ENCODE measurements at places on chromosomes 2 and 18.

- DNase-seq = no peak
These were observed 63.1 kb downstream of the RHOB start for GRCh38 chr2:20509770-20510490.

DNA sequence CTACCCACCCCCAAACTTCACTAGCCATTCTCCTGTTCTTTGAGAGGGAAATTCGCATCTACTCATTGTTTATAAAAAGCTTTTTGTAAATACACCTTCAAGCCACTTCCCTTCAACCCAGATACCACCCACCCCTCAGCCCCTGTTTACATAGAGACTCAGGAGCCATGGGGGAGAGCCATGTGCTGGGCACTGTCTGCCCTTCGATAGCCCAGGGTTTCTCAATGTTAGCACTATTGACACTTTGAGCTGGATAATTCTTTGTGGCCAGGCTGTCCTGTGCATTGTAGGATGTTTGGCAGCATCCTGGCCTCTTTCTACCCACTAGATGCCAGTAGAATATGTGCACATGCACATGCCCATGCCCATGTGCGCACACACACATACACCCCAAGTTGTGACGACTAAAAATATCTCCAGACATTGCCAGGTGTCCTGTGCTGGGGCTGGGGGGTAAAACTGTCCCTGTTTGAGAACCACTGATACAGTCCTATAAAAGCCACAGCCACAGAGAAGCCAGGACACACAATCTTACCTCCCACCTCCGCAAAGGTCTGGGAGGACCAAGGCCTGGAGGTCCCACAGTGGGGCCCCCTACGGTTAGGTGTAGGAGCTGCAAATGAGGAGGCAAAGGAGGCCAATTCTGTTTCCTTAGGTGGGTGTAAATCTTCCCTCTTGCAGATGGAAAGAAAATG lies 44.5 kb upstream of the ASPRV1 start:
- no peak for DNase-seq

DNA sequence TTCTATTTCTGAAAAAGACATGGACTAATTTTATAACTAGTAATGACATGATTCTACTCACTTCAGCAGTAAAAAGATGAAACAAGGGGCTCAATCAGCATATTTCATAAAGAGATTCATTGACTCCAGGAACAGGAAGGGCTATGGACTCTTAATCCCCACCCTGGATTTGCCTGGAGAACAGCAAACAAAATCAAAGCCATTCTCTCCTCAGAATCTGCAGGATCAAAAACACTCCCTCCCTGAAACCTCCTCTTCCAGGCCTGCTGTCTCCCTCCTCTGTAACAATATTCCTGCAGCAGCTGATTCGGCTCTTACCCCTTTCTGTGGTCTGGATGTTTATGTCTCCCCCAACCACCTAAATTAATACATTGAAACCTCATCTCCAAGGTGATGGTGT lies 57.0 kb downstream of the ZC3H8 start:
- no peak for DNase-seq

GRCh38 chr2:174595891-174596397 lies 1.7 kb downstream of the WIPF1 start:
- peak; percentile 26 for DNase-seq

DNA sequence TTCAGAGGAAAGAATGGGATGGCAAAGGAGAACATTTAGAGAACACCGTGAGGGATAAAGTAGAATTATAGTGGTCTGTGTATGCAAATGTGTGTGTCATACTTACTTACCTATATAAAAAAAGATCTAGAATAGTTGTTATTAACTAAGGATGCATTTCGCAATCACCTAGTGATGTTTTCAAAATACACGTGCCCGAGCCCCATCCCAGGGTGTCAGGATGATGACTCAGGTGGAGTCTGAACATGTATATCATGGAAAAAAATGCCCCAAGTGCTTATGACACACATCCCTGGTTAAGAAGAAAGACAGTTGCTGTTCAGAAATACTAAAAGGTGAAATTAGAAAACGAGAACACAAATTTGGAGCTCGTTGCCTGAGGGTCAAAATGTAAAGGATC lies 109.0 kb downstream of the CERS6 start:
- DNase-seq = no peak

DNA sequence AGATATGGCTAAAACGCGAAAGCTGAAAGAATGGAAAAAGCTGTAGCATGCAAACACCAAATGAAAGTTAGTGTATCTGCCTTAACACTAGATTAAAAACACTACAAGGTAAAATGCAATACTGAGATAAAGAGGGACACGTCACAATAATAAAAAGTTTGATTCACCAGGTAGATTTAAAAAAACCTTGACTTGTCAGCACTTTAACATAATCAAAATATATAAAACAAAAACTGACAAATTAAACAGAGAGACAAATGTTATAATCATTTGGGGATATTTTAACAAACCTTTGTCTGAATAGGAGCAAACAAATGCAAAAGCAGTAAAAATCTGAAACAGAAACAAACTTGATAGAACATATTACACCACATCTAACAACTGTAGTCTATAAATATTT lies 18.3 kb downstream of the TLK1 start:
- no peak for DNase-seq

DNA sequence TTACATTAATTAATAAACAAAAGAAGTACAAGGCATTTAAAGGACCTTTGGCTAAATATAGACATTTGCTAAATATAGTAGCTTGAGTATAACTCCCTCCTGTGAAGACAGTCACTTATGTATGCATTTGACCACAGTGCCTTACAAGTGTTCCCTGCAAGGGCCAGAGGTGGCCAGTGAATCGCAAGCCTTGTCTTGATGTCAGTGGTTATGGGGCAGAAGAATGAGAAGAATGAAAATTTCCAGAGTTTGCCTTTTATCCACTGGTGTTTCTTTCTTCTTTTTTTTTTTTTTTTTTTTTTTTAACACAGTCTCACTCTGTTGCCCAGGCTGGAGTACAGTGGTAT lies 1.8 kb downstream of the LRRFIP1 start:
- DNase-seq = no peak

DNA sequence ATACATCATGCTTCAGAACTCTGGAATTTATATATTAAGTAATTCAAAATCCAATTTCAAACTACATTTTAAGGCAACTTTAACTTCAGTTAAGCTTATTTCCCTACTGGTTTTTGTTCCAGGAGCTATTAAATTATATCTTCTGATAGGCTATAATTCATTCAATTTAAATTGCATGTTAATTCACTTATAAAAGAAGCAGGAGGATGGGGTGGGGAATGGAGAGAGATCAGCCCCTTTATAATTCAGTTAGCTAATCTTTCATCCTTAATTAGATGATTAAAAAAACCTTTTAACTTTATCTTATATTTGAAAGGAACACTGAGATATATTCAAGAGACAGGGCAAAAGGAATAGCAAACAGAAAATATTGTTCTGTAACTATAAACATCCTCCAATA lies 86.8 kb downstream of the AKAIN1 start:
- no peak for DNase-seq

DNA sequence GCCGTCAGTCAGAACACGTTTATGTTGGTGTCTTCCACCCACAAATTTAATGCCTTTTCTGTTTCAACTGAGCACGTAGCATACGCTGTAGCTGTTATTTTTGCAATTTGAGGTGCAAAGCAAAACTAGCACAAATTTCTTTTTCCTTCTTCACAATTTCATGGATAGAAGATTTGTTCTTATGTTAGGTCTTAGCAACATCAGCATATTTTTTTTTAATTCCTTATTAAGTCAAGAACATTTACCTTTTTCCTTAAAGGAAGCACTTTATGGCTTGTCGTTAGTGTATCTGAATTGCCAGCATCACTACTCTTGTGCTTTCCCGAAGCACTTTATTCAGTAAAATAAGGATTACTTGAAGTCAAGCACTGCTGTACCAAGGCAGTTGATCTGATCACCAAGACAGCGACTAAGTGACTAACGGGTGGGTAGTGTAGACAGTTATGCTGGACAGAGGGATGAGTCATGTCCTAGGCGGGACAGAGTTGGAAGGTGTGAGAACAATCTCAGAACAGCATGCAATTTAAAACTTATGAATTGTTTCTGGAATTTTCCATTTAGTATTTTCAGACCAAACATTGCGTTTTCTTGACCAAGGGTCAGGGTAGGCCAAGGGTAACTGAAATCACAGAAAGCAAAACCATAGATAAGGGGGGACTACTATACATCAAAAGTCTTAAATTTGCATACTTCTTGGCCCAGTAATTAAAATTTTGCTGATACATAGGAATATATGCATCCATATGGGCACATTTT lies 13.3 kb downstream of the BABAM2 start:
- no peak for DNase-seq

- no peak for DNase-seq
These were observed 20.3 kb upstream of the KCNK3 start for GRCh38 chr2:26672112-26672817.

DNA sequence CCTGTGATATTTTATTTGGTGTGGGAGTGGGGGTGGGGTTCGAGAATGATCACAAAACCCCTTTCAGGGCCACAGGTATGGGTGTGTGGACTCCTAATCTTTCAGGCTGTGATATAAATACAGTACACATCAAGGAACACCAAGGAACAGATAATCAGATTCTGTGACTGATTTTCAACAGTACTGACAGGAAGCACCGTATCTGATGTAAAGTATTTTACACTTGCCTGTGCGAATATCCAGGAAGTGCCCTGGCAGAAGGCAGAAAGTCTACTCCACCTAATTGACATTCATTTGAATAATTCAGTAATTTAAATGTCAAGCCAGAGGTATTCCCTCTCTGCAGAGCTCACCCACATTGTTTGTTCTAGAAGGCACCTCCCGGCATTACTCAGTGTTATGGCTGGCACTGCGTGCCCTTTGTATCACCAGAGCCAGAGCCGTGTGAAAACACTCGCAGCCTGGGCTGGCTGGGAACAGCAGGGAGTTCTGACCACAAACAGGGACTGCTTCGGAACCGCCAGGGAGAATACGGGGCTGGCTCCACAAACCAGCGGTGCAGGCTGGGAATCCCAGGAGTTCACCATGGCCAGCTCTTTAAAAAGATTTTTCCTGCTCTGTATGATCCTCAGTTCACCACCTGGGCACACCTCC lies 91.8 kb downstream of the ACVR1 start:
- no peak for DNase-seq

DNA sequence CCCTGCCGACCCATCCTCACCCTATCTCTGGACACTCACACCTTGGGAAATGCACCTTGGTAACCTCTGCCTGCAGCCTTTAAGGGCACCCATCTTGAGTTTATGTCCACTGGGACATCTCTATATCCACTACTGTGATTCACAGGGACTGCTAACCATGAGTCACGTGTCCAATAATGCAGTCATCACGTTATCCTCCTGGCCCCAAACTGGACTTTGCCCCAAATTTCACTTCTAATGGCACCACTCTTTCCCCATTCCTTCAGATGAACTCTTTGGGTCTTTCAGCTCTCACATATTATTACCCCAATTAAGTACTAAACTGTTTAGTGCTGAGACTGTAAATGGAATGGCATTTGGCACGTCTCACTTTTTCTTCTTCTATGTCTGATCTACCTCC lies 71.2 kb upstream of the TMEM200C start:
- DNase-seq = no peak

DNA sequence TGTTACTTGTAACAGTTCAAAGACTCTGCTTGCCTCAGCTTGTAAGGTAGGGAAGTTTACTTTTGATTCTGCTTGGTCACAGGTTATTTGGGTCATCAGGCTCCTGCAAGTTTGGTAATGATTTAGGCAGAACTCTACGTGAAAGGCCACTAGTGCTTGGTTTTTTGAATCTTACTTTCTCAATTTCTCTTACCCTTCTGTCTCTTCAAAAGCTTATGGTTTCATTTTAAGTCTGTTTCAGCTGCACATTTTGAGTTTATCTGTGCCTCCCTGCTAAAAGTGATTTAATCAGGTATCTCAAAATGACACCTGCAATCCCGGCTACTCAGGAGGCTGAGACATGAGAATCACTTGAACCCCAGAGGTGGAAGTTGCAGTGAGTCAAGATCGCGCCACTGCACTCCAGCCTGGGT lies 26.3 kb upstream of the MOCOS start:
- no peak for DNase-seq

- no peak for DNase-seq
These were observed 29.4 kb downstream of the PSD4 start for GRCh38 chr2:113203217-113203530.

- no peak for DNase-seq
These were observed 1.2 kb downstream of the ANKRD53 start for GRCh38 chr2:70979626-70980025.

DNA sequence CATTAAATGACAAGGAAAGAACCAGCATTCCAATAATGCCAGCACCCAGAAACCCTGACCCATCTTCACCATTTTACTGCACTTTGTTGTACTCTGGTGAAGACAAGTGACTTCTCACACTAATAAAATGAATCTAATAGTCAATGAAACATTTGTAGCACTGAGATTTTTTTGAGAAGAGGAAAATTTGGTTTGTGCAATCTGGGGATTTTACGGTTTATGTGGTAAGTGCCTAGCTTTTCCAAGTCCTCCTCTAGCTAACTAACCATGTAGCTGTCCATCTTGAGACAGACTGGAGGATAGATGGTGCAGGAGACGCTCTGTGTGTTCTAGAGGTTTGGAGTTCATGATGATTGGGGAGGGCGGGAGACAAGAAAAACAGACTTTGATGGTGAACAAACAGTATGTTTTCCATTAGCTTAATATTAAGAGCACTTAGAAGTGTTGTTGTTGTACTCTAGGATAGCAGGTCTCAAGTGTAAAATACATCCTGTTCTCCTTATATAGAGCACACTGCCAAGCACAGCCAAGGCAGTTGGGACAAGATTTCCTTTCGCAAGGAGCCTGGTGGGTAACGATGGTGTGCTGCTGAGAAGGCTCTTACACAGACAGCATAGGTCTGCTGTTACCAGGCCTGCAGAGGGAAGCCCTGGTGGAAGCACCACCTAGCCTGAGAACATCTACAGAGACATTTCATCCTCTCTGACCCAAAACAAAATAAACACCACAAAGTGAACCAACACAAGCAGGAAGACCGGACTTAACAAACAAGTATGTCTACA lies 83.7 kb downstream of the BCL11A start:
- DNase-seq = no peak

DNA sequence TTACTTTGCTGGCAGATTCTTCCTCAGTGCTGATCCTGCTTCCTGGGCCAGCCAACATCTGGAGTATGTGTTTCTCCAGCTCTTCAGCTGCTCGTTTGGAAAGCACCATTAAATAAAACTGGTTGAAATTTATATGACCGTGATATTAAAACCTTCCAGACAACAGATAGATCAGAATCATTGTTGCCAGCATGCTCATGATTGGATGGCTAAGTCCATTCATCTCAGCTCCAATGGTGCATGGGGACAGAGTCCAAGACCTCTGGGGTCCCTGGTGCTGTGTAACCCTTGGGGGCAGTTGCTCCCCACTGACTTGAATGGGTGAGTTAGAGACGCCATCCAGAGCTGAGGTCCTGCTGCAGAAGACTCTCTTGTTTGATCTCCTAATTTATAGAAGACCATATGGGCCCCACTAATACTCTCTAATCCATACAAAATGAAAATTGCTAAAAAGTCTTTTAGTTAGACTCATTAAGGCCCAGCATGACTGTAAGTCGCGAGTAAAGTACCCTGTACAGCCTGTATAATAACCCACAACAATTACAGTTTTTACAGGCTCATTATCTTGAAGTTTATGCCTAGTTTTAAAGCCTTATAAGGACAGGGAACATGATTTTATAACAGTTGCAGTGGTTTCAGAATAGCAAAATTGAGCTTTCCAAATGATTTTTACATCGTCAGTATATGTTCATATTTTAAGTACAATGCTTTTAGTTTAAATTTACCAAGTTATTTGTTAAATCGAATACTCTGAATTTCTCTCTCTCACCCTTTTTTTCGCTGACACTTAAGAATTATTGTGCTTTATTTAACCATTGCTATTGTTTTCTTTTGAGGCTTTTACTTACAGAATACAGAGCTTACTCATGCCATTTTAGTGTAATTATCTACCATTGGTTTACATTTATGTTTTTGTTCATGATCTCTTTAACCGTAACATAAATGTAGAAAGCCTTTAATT lies 60.0 kb downstream of the CABLES1 start:
- no peak for DNase-seq

Measured in KBM-7 (cell line).